ENCODE measurements at places on chromosomes 7 and 10.

DNA sequence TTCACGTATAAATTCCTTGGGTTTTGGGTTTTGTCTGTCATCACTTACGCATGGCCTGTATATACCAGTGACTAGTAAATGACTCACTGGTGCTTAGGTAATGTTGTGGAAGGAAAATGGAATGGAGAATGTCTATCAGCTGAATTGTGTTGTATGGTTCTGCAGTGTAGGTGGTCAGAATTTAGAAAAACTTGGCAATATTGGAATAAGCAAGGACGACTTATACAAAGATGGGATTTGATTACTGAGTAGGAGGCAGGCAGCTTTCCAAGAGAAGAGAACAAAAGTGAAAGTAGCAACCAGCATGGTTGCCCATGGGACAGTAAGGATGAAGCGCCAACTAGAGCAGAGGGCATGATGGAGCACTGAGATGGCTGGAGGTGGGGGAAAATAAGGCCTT is 168.6 kb upstream of the CSTF2T start:
- no peak for DNase-seq

DNA sequence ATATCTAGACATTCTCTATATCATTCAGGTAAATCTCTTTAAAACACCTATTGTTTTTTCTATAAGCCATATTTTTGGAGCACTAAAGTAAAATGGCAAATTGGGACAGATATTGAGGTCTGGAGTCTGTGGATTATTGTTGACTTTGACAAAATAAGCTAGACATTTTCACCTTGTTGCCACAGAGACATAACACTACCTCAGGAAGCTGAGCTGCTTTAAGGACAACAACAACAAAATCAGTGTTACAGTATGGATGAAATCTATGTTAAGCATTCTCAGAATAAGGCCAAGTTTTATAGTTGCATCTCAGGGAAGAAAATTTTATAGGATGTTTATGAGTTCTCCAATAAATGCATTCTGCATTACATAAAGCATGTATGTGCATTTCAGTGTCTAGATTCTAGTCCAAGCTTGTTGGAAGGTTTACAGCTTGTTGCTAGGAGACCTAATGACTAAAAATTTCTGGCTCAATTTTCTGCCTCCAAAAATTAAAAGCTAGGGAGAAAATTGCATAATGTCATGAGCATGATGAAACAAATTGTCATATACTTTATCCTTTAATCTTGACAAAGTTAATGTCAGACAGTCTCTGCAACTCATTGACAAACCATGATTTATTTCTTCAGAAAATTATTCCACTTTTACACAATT is 18.3 kb downstream of the LIPM start:
- no peak for DNase-seq

DNA sequence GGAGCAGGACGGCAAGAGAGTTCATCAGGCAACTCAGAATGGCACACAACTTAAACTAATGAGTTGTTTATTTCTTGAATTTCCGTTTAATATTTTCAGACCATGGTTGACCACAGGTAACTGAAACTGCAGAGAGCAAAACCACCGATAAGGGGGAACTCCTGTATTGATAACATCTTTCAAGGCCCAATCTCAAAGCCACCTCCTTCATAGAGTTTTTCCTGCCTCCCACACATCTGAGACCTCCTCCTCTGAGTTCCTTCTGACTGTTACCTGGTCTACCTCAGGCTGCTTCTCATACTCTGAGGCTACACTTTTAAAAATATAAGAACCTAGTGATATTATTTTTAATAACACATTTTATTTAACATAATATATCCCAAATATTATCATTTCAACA is 341.5 kb upstream of the NPVF start:
- DNase-seq = no peak

- DNase-seq = no peak
Measured at GRCh38 chr10:122236690-122237306, 34.3 kb upstream of the BTBD16 start.

DNA sequence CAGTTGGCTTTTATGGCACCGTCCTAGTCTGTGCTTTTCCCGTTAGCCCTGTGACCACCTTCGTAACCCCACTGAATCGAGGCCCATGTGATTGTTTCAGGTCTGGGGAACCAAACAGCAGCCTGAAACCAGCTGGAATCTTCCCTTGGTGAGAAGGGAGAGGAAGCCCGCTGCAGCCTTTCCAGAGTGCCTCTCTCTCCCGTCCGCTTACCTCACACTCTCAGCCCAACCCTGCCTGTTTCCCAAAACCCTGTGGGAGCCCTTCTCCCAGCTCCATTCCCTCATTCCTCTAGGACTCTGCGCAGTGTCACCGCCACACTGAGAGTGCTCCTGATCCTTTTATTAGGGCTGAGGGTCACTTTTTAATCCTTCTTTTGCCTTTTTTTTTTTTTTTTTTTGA is 139.6 kb downstream of the WDR37 start:
- no peak for DNase-seq

- DNase-seq = no peak
Measured at GRCh38 chr10:129653861-129654260, 186.8 kb downstream of the MGMT start.

GRCh38 chr7:22723181-22723601 is 3.8 kb upstream of the IL6 start:
- no peak for DNase-seq

DNA sequence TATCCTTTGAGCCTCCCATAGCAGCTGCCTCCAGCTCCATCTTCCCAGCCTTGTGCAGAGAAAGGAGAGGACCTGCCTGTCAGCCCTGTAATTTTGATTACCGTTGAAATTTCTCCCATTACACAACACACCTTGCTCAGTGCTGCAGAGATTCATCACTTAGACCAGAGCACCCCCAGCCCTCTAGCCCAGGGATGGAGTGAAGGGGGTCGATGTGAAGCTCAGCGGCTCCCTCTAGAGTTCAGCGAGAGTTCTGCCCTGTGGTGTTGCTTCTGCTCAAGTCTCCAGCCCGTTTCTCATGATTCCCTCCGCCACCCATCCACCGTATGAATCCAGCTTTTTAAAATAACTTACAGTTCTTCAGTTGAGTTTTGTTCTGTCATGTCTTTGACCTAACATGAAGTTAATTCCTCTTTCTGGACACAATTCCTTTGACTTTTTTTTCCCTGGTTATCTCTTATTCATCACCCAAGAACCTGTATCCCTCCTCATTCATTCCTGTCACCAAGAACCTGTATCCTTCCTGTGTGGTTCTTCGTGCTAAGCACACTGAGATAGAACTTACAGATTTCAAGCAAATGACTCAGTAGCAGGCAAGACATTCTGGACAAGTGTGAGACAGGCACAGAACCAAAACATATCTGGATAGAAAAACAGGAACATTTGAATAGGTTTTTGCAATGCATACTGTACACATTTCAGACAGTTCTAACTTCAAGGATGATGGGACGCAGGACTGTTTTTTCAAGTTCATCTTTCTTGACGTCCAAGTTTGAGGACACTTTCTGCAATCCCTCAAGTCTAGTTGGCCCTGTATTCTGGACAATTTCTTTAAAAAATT is 35.0 kb upstream of the ZNF32 start:
- DNase-seq = no peak

GRCh38 chr7:6419310-6419773 is 28.4 kb downstream of the DAGLB start:
- no peak for DNase-seq

DNA sequence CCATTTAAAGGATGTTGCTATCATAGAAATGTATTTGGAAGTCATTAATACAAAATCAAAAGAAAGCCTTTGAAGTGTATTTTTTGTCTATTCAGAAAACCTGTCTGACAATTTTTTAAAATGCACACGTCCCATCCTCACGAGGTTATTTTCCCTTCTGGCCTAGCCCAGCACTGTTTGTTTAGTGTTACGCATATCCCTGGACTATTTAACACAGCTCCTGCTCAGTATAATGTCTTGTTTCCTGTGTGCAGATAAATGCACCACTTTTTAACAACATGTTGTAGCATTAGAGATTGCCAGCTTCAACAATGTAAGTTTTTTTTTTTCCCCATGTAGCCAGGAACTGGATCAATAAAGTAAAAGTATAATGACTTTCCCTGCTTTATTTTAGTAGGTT is 102.6 kb upstream of the SFMBT2 start:
- no peak for DNase-seq

DNA sequence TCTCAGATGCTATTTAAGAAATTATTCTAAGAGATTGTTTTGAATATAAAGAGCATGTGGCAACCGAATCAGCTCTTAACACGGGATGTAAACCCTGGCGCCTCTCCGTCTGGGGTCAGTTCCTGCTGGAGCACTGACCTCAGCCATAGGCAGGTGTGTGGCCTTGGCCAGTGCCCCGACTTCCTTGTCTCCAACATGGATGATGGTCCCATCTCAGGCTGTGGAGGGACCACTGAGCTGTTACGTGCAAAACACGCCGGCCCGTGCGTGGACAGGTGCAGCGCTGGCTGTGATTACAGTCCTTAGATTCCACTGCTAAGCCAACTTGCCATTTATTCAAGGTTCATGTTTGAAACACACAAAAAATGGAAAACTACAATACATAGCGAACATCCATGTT is 59.9 kb downstream of the C10orf143 start:
- DNase-seq = no peak

DNA sequence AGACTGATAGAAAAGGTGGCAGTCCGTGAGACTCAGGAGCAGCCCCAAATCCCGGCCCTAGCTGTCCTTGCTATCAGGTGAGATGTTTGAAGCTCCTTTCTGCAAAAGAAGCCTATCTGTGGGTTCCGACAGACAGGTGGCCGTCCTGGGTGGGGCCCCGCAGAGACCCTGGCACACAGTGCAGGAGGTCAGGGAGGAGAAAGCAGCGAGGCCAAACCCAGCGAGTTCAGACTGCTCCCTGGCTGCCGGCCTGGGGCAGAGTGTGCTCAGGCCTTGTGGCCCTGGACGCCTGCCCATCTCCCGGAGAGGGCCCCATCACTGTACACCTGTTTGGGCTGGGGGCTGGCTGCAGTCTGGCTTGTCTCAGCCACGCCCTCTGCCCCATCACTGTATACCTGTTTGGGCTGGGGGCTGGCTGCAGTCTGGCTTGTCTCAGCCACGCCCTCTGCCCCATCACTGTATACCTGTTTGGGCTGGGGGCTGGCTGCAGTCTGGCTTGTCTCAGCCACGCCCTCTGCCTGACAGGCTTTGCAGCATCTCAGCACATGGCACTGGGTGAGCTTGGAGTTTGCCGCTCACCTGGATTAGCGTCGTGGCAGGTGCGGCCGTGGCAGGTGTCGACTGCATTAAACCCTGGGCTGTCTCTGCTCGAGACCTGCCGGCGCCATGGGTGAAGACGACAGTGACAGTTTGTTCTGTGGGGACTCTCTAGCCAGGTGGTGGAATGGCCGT is 11.8 kb upstream of the PRKAR1B start:
- no peak for DNase-seq

DNA sequence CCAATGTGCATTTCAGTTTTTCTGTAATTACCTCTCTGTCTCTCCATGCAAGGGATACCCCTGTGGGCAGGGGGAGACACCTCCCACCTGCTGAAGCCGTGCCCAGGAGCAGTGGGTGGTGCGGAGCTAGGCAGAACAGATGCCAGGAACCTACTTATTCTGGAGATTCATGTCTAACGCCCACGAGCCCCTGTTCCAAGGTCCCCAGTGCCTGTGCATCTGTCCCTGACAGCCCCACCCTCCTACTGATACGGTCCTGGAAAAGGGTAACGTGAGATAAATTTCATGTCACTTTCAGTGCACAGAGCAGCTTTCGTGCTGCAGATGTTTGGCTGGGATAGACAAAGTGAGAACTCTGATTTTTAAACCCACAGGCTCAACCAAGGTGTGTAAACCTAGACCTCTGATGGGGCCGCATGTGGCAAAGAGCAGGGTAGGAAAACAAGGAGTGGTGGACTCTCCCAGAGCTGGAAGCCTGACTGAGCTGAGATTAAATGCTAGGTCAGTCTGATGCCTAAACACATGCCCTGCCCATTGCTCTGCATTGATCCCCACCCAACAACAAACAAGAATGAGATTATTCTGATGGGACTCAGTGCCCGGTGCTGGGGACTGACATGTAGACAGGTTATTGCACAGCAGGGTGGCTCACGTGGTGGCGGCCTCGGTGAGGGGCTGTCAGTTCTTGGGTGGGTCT is 123.6 kb upstream of the GDF10 start:
- no peak for DNase-seq

Data from activated CD4-positive, alpha-beta memory T cell treated with anti-CD3 and anti-CD28 coated beads, Interleukin-2, amount 10 ng/mL, durations not matched to agents 7 days and 5 days (primary cell).